LoVo (cell line): ENCODE measurements at places on chromosomes 5 and 9.
A peak's percentile ranks its signal among the peaks of the same experiment; 100 is the strongest.

- DNase-seq = no peak
Observed at GRCh38 chr9:118767571-118767970, 601.7 kb downstream of the BRINP1 start.

GRCh38 chr5:39143151-39143860 lies 69.1 kb upstream of the RICTOR start:
- DNase-seq = no peak

GRCh38 chr9:79928661-79929223 lies 357.0 kb downstream of the TLE4 start:
- no peak for DNase-seq

- DNase-seq = no peak
Observed at GRCh38 chr5:121693864-121694263, 157.8 kb upstream of the FTMT start.

- peak; percentile 30 for DNase-seq
Observed at GRCh38 chr9:16133556-16134227, 580.8 kb downstream of the CCDC171 start.

DNA sequence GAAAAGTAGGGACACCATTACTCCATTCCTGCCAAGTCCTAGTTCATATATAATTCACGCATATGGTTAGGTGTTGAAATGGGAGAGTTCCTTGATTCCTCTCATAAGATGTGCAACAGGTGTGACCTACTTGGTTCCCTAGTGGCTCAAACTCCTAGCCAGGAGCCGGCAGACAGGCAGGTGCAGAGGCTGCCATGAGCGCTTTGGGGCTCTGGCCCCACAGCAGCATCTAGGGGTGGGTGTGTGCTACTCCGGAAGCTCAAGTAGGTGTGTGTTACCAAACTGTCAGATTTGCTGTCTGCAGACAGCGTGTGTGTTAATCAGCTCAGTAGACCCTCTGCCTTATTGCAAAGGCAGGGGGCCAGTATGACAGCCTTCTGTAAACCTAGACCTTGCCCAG lies 1652.4 kb upstream of the ACO1 start:
- no peak for DNase-seq

DNA sequence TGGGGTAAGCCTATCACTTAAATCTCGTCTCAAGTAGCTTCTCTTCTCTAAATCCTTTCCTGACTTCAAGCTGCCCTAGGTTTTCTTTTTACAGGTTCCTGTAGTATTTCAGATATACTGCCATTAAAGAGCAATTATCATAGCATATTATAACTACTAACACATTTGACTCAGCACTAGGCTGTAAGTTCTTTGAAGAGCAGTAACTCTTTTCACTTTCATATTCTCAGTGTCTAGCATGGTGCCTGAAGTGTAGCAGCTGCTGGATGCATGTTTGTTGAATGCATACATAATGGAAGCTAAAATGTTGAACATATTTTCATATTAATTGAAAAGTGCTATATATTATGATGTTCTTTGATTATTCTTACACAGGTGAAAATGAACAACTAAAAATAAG lies 22.5 kb downstream of the CCDC152 start:
- no peak for DNase-seq

- DNase-seq = no peak
Observed at GRCh38 chr5:180389252-180390101, 36.3 kb upstream of the GFPT2 start.

DNA sequence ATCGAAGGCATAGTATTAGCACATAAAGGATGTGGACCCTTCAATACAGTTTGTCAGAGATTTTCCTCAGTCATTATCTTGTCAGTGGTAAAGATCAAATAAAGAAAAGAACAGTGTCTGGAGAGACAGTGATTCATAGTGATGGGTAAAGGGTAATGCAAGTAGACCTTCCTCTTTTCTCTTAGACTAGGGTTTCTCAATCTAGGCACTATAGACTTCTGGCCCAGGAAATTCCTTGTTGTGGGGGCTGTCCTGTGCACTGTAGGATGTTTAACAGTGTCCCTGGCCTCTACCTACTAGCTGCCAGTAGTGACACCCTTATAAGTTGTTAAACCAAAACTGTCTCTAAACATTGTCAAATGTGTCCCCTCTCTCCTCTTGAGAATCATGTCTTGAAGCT lies 6.9 kb downstream of the CAMK4 start:
- DNase-seq = no peak

DNA sequence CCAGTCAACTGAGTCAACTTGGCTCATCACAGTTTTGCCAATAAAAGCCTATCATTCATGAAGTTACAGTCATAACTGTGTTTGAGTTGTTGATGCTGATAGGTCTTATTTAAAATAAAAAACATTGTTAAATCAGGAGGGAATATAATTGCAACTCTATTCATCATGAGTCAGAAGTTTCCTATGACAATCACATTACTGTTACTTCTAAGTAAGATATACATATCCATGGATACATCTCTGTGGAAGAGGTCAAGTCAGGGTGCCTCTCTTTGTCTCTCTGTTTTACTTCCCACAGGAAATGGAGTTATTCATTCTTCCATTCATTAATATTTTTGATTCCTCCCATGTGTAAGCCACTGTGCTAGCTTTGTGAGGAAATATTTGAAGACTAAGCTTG lies 2015.4 kb upstream of the WWC1 start:
- DNase-seq = no peak

DNA sequence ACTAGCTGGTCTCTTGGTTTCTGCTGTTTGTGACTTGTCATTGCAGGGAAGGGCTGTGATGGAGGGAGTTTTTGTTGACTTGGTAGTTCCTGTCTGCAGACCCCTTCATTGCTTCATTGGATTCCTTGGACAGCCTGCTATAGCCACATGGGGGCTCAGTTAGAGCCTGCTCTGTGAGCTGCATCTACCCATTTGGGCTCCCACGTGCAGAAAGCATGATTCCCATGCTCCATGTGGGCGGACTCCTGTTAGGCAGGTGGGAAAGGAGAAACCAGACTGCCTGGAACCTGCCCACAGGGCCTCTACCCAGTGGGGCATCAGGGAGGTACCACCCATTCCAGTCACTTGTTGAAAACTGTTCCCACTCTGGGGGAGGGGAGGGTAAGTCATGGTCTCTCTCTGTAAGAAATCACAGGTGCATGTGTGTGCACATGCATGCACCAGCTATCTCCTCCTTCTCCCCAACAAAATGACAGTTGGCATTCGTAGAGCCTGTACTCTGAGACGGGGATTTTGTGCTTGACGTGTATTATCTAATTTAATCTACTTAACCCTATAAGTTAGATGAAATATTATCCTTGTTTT lies 61.0 kb downstream of the DAPK1 start:
- no peak for DNase-seq

- DNase-seq = no peak
Observed at GRCh38 chr5:97004423-97005060, 68.7 kb downstream of the LNPEP start.

DNA sequence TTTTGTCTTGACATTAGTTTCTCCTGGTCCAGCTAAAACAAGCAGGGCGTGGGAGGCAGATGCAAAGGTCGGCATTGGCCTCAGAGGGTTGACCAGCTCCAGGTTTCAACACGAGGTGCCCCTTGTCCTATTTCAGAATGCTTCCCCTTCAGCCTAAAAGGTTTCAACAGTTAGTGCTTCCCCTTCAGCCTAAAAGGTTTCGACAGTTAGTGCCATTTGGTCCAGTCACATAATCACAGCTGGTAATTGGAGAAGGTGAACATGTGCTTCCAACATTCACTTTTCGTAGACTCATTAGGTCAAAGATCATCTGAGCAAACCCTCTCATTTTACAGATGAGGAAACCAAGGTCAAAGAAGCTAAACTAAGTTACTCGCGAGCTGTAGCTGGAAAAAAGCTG lies 270.3 kb upstream of the MAP3K1 start:
- DNase-seq = no peak

DNA sequence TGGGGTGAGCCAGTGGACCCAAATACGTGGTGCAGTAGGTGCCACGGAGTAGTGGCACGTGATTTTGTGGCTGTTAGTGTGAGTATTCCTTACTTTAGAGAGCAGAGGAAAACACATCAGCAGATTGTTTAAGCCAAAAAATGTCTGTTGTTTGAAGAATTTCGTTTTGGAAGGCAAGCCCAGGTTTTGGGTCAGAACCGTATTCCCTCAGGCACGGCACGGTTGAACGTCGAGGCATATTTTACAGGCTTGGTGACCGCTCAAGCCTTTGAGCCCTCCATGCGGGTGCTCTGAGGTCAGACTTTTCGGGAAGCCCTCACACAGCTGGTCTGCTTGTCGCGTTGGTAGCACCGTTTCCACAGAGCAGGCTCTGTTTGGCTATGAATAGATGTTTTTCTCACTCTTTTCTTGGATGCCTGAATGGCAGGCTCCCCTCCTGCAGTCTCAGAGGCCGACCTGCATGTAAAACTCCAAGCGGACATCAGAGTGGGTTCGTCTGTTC lies 27.2 kb downstream of the NEK6 start:
- no peak for DNase-seq

DNA sequence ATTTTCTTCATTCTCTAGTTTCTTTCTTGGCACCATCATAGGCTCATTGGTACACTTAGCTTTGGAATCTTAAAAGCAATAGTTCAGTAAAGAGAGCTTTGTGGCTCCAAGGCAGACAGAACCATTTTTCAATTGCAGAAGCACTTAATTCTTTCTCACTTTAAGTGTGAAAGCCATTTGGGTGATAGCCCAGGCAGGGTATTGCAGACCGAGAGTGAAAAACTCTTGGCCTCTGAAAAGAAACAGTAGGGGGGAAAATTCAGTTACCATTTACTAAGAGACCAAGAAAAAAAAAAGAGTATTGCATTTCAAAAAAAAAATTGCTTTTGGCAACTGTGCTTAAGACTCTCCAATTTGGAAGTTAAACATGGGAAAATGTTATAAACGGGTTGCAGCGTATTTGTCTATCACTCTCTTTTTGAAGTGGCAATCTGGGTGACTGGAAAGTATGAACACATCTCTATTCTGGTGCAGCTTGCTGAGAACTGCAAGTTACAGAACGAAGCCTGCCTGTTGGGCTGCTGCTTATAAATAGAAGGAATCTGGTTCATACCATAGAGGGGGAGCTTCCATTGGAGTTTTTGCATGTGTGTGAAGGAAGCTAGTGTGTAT lies 170.5 kb downstream of the TLE4 start:
- DNase-seq = no peak

DNA sequence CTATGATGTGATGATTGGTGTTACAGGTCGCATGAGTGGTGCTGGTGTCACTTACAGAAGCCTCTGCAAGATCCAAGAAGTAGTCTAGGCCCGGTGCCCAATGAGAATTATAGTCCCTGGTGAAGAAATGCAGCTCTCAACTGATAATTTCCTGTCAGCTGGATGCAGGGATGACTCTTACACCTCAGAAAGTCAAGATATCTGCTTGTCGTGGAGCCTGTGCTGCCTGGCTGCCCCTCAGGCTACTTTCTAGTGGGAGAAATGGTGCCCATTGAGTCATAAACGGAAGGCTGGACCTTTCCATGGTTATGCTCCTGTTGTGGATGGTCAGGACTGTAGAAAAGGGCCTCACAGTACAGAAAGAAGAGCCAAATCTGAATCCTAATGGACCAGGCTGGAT lies 46.8 kb upstream of the NXNL2 start:
- no peak for DNase-seq
